NCI-H2171 treated with DMSO at 0.1 percent for 48 hours (cell line): ENCODE measurements at places on chromosomes 7 and 10.

DNA sequence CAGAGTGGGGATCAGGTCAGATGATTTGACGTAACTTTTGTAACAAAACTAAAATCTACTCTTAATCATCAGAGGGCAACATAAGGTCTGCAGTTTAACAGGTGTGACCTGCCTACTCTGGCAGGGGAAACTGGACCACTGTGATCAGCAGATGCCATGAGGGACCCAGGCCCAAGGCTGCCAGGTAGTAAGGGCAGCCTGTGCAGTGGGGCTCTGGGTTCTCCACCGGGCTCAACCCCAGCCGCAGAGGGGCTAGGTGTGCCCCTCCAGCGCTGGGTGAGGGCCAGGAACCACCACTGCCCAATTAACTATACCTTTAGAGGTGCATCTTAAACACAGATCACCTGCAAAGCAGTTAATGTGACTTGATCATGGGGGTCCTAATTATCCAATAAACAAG lies 17.6 kb downstream of the AKR1B1 start:
- DNase-seq = no peak

DNA sequence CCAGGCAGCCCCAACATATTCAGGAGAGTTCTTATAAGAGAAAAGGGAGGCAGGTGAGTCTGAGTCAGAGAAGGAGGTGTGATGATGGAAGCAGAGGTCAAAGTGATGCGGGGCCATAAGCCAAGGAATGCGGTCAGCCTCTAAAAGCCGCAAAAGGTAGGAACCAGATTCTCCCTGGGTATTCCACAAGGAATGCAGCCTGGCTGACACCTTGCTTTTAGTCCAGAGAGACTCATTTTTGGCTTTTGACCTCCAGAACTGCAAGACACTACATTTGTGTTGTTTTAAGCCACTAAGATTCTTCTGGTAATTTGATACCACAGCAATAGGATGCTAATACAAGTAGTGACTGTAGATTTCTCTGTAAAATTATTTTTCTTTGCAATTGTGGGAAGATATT lies 151.5 kb upstream of the EEPD1 start:
- DNase-seq = no peak

GRCh38 chr10:13417459-13418126 lies 69.5 kb upstream of the SEPHS1 start:
- DNase-seq = no peak

DNA sequence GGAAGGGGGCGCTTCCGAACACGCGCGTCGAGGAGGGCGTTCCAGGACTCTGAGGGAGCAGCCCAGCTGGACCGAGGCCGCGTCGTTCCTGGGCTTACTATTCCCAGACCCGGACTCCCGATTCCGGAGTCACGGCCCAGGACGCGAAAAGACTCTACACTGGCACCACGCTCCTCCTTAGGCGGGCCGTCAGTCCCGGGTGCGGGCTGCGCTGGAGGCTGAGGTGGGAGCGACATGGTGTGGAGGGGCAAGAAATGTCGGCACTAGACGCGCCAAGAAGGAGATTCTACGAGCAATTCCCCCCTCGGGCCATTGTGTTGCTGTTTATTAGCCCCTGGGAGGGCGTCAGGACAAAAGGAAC lies 584 bp upstream of the RUNDC3B start:
- DNase-seq = no peak

GRCh38 chr10:16520900-16521299 lies 779 bp downstream of the C1QL3 start:
- DNase-seq = peak; percentile 4

- no peak for DNase-seq
Observed at GRCh38 chr10:44006771-44007170, 358.1 kb upstream of the ZNF32 start.

DNA sequence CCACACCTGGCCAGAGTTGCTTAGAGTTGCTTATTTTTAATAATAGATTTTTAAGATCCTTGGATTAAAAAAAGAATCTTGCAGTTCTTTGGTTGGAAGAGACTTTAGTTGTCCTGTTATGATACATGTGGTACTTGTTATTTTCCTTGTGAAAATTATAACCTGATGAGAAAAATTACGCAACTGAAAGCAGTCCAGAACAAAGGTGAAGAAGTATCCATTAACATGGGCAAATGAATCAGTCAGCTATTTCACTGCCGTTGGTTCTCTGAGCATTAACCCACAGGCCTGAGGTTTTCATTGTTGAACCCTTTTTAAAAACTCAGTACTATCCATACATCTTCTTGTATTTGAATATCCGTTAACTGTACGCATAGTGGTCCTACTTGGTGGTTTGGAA lies 68.2 kb downstream of the GALNT11 start:
- DNase-seq = no peak

DNA sequence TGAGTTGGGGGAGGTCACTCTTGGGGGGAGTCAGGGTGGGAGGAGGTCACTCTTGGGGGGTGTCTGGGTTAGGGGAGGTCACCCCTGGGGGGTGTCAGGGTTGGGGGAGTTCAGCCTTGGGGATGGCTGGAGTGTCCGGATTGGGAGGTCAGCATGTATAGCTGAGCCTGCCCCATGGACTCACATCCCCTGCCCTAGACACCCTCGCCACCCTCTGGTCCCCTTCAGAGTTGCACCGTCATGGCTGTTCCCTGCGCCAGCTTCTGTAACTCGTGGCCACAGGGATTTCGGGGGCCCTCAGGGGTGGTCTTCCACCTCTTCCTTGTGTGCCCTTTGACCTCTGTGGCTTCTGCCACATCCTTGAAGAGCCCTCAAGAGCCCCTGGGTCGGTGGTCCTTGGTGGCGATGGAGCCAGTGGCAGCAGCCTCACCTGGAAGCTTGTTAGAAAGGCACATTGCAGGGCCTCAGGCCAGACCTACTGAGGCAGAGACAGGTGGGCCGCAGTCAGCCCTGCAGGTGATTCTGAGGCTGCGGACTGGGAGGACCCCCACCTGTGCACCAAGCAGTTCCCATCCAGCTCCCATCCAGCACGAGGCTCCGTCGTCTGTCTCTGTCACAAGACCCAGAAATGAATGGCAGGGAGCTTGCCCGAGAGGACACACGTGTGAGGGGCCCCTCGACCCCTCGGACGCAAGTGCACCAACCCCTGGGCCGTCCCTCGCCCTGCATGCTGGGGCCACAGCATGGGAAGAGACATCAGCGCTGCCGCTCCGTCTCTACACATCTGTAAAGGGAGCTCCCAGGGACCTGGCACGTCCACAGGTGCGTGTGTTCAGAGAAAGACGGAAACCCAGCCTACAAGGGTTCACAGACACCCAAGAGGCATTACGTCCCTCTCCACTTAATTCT lies 44.7 kb upstream of the SUN1 start:
- DNase-seq = no peak

DNA sequence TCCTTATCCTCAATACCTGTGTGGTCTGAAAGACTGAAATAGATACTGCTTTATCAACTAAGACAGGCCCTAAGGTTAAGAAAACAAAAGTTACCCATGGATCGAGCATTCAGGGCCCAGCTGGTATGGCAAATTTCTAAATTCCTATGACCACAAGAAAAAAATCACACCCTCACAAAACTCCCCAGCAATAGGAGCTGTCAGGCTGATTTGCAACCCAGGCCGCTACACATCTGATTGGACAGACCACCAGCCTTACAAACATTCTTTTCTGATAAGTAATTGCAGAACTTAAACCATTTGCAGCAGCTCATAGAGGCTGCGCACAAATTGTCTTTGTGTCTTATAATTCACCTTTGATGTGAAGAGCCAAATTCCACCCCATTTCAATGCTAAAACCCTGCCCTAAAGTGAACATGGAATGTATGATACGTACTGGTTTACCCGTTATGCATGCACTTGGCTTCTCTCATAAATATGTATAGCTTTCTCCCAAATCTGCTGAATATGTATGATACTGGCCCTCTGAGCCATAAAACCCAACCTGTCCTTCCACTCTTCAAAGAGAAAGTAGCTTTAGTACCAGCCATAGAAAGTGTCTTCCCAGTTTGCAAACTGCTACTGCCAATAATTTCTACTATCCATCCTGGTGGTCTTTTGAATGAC lies 842.5 kb downstream of the GRID1 start:
- DNase-seq = no peak

DNA sequence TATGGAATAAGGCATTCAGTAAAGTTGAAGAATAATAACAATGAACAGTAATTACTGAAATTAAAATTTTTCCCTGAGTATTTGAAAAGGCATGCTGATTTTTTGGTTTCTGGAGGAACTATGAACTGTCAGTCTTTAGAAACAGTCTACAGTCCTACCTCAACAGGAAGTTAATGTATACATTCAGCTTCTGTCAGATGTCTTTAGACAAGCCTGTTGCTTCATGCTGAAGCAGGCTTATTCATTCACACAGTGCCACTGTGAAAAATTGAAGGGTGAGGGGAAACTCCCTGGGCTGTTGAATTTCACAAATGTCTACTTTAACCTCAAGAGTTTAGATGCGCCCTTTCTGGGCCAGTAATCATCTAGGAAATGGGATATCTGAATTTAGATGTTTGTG lies 3.5 kb downstream of the NRF1 start:
- DNase-seq = no peak

DNA sequence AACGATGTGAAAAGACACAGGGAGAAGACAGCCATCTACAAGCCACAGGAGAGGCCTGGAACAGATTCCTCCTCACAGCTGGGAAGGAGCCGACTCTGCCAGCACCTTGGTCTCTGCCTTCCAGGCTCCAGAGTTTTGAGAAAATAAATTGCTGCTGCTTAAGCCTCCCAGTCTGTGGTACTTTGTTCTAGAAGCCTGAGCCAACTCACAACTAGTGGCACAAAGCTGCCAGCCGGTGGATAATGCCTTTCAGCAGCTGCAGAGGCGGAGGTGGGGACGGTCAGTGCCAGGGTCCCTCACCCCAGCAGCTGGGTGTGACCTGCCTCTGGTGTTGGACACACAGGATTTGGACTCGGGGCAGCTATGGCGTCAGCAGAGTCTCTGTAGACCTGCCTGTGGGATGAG lies 255.4 kb upstream of the PITRM1 start:
- DNase-seq = no peak
